ENCODE measurements at places on chromosomes 4 and X. TPM values are rescaled to one million over a fixed set of nuclear protein-coding genes. Genes with fewer than 3 reads are reported as not detected.

DNA sequence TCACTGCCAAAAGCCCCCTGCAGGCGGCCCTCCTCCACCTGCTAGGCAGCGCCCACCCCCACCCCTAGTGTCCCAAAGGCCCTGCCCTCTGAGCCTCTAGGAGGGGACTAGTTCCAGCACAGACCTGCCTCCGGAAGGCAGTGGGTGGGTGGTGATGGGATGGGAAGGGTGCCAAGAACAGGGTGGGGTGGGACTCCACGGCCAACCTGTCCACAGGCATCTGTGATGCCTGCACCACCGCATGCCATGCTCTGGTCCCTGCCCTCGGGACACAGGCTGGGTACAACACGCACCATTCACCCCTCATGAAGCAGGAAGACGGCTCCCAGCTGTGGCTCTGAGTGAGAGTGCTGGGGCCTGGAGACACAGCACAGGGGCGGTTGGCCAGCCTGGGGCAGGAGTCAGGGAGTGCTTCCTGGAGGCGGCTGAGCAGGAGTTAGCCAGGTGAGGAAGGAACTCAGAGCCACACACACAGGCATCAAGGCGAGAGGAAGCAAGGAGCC is 243.1 kb upstream of the PSAPL1 start:
- DNase-seq: no peak

DNA sequence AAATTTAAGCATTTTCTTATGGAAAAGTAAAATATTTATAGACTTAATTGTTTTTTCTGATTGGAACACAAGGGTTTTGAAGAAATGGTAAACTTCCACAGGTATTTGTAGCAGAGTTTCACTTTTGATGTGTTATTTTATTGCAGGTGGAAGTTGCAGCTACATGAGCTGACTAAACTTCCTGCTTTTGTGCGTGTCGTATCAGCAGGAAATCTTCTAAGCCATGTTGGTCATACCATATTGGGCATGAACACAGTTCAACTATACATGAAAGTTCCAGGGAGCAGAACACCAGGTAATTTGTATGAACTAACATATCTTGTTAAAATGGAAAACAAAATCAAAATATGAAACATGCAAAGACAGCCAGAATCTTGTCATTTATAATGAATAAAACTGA is 117.4 kb downstream of the DIPK2B start:
- no peak for DNase-seq

GRCh38 chrX:94977986-94978385 is 1304.0 kb downstream of the FAM133A start:
- no peak for DNase-seq

GRCh38 chr4:29131304-29131703 is 1588.9 kb upstream of the PCDH7 start:
- no peak for DNase-seq

DNA sequence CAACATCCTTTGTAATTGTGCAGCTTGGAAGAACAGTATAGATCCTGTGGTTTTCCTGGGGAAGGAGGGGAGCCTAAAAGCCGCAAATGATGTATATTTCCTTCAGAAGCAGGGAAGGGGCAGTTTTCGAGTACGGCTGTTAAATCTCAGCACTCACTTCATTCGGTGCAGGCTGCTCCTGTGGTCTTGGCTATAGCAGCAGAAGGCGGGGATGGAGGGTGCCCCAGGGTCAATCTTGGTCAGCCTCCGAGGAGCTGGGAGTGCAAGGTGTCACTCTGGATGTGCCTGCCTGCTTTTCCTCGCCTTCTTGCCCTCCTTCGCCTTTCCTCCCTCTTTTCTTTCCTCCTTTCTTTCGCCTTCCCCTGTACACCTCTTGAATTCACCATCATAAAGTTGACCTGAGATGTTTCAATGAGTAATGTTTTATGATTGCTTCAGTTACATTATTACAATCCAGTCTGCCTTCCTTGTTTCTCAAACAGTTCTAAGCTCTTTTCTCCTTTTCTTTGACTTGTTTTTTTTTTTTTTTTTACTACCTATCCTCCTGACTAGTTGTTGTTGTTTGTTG is 101.6 kb downstream of the RELL1 start:
- DNase-seq: no peak

GRCh38 chr4:132498215-132498614 is 650.9 kb upstream of the PCDH10 start:
- no peak for DNase-seq

- no peak for DNase-seq
Observed at GRCh38 chrX:65902011-65902410, 137.9 kb downstream of the VSIG4 start.

DNA sequence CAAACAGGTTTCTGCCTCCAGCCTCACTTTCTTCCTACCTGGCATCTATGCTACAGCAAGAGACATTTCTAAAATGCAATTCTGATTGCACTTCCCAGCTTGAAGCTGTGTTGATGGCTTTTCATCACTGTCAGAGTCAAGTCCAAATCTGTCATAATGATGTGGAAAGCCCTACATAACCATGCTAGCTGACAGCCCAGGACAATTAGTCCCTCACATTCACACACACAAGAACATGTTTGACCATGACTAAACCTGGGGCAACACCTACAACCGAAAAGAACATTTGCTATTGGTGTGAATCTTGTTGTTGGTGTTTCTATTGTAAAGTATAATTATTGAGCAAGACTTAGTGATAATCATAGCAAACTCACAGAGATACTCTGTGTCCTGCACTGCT is 58.2 kb downstream of the PPM1K start:
- no peak for DNase-seq

GRCh38 chrX:14718403-14718802 is 154.5 kb downstream of the FANCB start:
- no peak for DNase-seq

DNA sequence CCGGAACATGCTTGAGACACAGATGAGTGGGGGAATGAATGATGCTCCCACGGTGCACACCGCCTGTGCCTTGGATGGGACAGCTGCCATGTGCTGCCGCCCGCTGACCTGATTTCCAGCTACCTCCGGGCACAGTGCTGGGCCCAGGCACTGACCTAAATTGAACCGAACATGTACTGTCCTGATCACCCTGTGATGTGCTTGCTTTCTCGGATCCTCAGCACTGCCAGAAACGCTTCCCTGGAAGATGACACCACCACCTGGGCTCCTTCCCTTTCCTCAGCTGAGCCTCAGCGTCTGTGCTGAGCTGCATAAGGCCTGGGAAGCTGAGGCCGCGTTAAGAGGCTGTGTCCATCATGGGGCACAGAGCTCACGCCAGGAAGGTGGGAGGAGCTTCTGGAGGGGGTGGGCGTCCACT is 39.3 kb upstream of the MXD4 start:
- DNase-seq: no peak

GRCh38 chr4:13169731-13170525 is 314.2 kb downstream of the RAB28 start:
- DNase-seq: no peak

DNA sequence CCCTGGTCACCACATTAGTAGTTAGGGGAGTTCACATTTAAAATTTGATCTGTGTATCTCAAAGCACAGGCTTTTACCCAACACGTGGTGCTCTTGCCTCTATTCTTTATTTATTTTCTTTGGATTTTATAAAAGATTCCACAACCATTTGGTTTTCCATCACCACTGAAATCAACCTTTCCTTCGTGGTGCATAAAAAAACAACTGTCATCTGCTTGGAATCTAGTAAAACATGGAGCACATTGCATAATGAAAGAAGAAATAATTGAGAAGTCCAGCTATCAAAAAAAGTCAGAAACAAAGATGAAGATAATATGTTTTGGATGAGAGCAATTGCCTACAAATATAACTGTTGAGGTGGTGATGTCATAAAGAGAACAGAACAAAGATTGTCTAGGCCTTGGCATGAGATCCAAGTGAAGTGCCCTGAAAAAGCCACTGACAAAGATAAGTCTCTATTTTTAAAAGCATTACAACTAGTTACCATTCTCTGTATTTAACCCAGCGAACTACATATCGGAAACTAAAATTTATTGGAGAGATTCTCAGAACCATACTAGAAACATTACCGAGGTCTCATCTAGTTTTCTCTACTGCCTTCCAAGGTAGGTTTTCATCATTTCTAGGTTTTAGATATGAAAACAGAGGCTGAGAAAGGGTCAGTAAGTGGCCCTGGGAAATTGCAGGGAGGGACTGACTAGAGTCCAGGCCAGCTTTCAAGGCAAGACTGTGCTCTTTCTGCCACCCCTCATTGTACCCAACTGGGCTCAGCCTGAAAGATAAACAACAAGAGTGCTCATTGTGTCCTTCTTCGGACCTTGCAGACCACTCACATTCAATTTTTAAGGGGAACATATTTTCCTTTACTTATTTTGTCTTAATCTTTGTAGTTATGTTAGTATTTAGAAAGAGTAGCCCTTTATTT is 127.3 kb downstream of the MAD2L1 start:
- no peak for DNase-seq

- no peak for DNase-seq
Observed at GRCh38 chr4:187499956-187500355, 495.6 kb upstream of the ZFP42 start.

DNA sequence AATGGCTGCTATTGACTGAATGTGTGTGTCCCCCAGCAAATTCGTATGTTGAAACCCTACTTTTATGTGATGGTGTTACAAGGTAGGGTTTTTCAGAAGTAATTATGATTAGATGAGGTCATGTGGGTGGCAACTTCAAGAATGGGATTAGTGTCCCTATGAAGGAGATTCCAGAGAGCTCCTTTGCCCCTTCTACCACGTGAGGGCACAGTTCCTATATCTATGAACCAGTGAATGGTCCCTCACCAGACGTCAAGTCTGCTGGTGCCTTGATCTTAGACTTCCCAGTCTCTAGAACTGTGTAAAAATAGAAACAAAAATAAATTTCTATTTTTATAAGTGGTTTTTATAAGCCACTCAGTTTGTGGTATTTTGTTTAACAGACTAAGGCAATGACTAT is 1137.6 kb upstream of the IGFBP7 start:
- DNase-seq: no peak

- DNase-seq: no peak
Observed at GRCh38 chr4:112377171-112377570, 80.0 kb downstream of the ALPK1 start.

DNA sequence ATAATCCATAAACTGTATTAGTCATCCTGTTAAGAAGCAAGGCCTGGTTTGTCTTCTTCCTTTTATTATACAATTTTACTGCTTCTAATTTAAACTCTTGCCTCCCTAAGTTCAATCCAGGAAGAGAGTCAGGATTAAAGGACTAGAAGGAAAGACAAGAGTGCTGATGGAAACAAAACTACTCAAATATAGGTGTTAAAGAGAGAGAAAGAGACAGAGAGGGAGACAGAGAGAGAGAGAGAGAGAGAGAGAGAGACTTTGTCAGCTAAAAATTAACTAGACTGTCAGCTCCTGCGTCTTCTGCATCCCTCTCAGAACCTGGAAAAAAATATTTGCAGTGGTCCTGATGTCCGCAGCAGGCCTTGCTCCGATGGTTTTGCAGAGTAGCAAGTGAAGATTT is 13.5 kb upstream of the FGG start:
- no peak for DNase-seq

Gene TEX13B
- total RNA-seq: not detected

Gene SPANXA2
- total RNA-seq: not detected

Gene BEX4
- total RNA-seq: 68.8 TPM

Gene MMAA
- total RNA-seq: 6.6 TPM

Gene TLL1
- 2.9 TPM for total RNA-seq

Gene TMEM150C
- 12.1 TPM for total RNA-seq

Gene RNF212
- 1.7 TPM for total RNA-seq

Gene FGF5
- not detected for total RNA-seq

Gene NHSL2
- 6.1 TPM for total RNA-seq

Data from left cardiac atrium (tissue), 4 donors.